ENCODE measurements at places on chromosomes 1 and 21.

GRCh38 chr1:109293026-109293425, 10.1 kb upstream of the PSRC1 start:
- H3K36me3 ChIP-seq, result no peaks in the 10 kb centered on the region
- no peak overlapping the region for H3K27ac ChIP-seq
- no peak overlapping the region for H3K4me3 ChIP-seq
- H3K4me1 ChIP-seq, result peaks cover 24% of the 10 kb centered on the region

GRCh38 chr1:8847990-8848389, 30.5 kb downstream of the ENO1 start:
- no peaks in the 10 kb centered on the region for H3K27me3 ChIP-seq
- H3K4me1 ChIP-seq, result no peaks in the 10 kb centered on the region

GRCh38 chr21:44614161-44614631, 2.3 kb downstream of the KRTAP10-8 start:
- DNase-seq, result no peak
- H3K27me3 ChIP-seq, result no peaks in the 10 kb centered on the region
- no peak overlapping the region for H3K4me3 ChIP-seq

DNA sequence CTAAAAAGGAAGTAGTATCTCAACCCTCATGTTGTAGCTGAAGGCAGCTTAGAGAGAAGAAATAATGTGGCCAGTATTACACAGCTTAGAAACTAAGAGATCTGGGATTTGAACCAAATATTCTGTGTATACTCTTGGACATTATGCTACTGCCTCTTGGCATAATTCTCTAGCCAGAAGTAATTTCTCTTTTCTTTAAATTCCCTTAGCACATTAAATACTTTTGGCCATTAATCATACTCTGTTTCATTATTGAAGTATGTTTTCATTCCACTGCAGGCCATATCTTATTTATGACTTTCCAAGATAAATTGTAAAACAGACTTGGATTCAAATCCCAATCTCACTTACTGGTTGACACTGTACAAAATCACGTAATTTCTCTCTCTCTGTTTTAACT, 181.3 kb upstream of the SPAG17 start:
- no peaks in the 10 kb centered on the region for H3K36me3 ChIP-seq
- no peak for DNase-seq
- H3K27ac ChIP-seq, result no peak overlapping the region
- H3K4me3 ChIP-seq, result no peak overlapping the region
- no peaks in the 10 kb centered on the region for H3K4me1 ChIP-seq

- no peaks in the 10 kb centered on the region for H3K27me3 ChIP-seq
- H3K36me3 ChIP-seq, result no peaks in the 10 kb centered on the region
- no peak overlapping the region for H3K4me3 ChIP-seq
- no peak overlapping the region for H3K27ac ChIP-seq
- H3K4me1 ChIP-seq, result no peaks in the 10 kb centered on the region
- DNase-seq, result peak; percentile 21
Measured at GRCh38 chr1:19569786-19570185, 74.3 kb upstream of the NBL1 start.

- no peak overlapping the region for H3K4me3 ChIP-seq
- H3K27me3 ChIP-seq, result no peaks in the 10 kb centered on the region
- no peak overlapping the region for H3K27ac ChIP-seq
- peak; percentile 73 for DNase-seq
- H3K36me3 ChIP-seq, result no peaks in the 10 kb centered on the region
- peaks cover 8% of the 10 kb centered on the region for H3K4me1 ChIP-seq
Measured at GRCh38 chr1:87226341-87226760, 102.3 kb upstream of the LMO4 start.

DNA sequence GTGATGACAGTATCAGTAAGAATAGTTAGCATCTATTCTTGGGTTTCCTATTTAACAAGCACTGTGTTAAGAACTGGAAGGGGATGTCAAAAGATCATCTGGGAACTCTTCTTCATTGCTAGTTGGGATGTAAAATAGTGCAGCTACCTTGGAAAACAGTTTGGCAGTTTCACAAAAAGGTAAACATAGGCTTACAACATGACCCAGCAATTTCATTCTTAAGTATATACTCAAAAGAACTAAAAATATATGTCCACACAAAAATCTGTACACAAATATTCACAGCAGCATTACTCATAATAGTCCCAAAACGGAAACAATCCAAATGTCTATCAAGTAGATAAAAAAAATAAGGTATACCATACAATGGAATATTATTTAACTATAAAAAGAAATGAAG, 45.7 kb downstream of the DIPK1A start:
- no peak overlapping the region for H3K27ac ChIP-seq
- no peak for DNase-seq
- no peaks in the 10 kb centered on the region for H3K27me3 ChIP-seq
- H3K4me3 ChIP-seq, result no peak overlapping the region

DNA sequence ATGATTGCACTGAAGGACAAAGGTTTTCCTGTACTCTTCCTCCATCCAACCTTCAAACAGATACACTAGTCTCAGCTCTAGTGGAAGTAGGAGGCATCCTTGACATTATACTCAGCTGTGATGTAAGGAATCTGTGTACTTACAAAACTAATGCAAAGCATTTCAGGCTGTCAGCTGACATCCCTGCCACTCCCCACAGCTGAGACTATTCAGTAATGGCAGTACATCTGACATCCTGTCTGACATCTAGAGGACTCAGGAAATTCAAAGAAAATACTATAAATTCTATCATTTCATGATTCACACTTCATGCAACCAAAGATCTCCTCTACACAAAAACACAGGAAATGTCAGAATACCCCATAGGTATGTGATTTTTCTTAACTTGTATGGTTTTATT, 325.8 kb downstream of the SMYD3 start:
- no peak for DNase-seq
- H3K4me3 ChIP-seq, result no peak overlapping the region
- H3K27ac ChIP-seq, result no peak overlapping the region
- H3K27me3 ChIP-seq, result no peaks in the 10 kb centered on the region
- H3K4me1 ChIP-seq, result peaks cover 4% of the 10 kb centered on the region
- H3K36me3 ChIP-seq, result no peaks in the 10 kb centered on the region

DNA sequence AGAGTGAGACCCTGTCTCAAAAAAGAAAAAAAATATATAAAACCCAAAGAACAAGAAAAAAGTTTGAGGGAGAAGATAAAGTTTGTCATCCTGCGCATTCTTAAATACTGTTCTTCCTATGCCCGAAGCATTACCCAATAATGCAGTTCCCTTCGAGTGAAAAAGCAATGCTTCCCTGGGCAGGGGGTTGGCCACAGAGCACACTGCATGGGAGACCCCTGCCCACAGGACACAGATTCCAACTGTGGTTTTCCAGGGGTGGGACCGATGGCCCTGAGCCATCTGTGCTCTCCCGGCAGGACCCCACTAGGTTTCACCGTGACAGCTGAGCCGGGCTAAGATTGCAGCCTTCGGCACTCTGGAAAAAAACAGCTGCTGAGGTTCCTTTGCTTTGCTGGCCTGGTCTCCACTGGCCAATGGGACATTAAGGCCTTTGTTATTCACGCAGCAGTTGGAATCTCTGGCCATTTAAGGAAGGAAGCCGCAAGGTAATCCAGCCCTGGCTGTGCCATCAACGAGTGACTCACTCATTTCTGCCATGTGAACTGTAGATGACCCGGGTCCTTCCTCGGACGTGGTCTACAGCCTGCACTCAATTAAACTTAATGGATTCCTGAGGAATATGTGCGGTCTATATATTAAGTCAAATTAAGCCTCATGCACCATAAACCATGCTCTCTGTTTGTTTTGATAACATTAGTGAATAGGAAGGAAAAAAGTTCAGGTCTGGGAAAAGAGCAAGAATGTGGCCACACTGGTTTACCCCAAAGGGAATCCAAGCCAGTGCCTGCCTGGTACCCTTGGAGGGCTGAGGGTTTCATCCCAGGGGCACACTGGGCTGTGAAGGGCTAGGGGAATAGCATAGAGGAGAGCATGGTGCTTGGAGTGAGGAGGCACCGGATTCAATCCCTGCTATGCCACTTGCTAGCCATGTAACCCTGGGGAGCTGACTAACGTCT, 163.2 kb downstream of the ZBTB18 start:
- no peak overlapping the region for H3K27ac ChIP-seq
- H3K36me3 ChIP-seq, result no peaks in the 10 kb centered on the region
- H3K27me3 ChIP-seq, result no peaks in the 10 kb centered on the region
- peaks cover 11% of the 10 kb centered on the region for H3K4me1 ChIP-seq
- no peak overlapping the region for H3K4me3 ChIP-seq
- peak; percentile 27 for DNase-seq

- H3K4me1 ChIP-seq, result peaks cover 33% of the 10 kb centered on the region
- no peaks in the 10 kb centered on the region for H3K27me3 ChIP-seq
- peak; percentile 82 for DNase-seq
- H3K4me3 ChIP-seq, result no peak overlapping the region
Measured at GRCh38 chr1:31755850-31756492, 8.2 kb downstream of the ADGRB2 start.

DNA sequence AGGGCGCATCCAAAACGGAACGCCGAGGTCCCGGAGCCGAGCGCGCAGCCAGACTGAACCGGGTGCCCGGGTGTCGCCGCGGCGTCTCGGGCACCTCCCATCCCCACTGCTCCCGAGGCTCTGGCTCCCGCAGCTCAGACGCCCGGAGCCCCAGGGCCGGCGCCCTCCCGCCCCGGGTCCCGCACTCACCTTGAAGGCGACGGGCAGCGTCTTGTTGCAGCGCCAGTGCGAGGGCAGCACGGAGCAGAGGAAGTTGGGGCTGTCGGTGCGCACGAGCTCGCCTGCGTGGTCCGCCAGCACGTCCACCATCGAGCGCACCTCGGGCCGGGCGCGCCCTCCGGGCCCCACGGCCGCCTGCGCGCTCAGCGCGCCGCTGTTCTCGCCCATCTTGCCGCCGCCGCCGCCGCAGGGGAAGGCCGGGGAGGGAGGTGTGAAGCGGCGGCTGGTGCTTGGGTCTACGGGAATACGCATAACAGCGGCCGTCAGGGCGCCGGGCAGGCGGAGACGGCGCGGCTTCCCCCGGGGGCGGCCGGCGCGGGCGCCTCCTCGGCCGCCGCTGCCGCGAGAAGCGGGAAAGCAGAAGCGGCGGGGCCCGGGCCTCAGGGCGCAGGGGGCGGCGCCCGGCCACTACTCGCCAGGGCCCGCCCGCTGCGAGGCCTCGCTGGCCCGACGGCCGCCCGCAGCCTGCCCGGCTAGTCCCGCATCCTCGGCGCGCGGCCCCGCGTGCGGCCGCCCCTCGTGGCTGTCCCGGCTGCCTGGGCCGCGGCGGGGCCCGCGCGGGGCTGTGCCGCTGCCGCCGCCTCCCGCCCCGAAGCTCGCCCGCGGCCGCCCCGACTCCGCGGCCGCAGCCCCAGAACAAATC, 447 bp downstream of the RUNX3 start:
- H3K4me3 ChIP-seq, result no peak overlapping the region
- DNase-seq, result peak; percentile 32
- H3K27ac ChIP-seq, result no peak overlapping the region
- peaks cover 2% of the 10 kb centered on the region for H3K4me1 ChIP-seq
- peaks cover 86% of the 10 kb centered on the region for H3K27me3 ChIP-seq

- no peak overlapping the region for H3K27ac ChIP-seq
- no peak for DNase-seq
- H3K36me3 ChIP-seq, result no peaks in the 10 kb centered on the region
- no peak overlapping the region for H3K4me3 ChIP-seq
- H3K27me3 ChIP-seq, result no peaks in the 10 kb centered on the region
Measured at GRCh38 chr1:193525917-193526710, 339.7 kb upstream of the B3GALT2 start.

GRCh38 chr1:25959611-25960010, 38.3 kb downstream of the PAFAH2 start:
- no peaks in the 10 kb centered on the region for H3K27me3 ChIP-seq
- no peak overlapping the region for H3K27ac ChIP-seq
- DNase-seq, result no peak
- peaks cover 26% of the 10 kb centered on the region for H3K36me3 ChIP-seq
- peaks cover 3% of the 10 kb centered on the region for H3K4me1 ChIP-seq
- H3K4me3 ChIP-seq, result no peak overlapping the region

DNA sequence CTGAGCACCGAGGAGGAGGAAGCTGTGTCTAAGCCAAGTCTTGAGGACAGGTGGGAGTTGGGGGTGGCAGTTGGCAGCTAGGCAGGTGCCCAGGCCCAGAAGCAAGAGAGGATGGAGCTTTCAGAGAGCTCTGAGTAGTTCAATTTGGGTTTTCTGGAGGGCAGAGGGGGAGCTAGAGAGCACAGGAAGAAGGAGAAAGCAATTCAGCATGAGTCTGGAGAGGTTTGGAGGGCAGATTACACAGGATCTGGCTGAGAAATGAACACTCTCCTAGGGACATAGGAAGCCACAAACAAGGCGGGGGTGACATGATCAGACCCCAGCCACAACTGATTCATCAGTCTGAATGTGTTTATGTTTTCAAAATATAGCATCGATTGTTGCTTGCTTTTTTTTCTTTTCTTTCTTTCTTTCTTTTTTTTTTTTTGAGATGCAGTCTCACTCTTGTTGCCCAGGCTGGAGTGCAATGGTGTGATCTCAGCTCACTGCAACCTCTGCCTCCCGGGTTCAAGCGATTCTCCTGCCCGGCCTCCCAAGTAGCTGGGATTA, 23.8 kb downstream of the PTPRF start:
- H3K27me3 ChIP-seq, result no peaks in the 10 kb centered on the region
- peaks cover 40% of the 10 kb centered on the region for H3K36me3 ChIP-seq
- no peak overlapping the region for H3K27ac ChIP-seq

- H3K27me3 ChIP-seq, result no peaks in the 10 kb centered on the region
- H3K36me3 ChIP-seq, result peaks cover 12% of the 10 kb centered on the region
- no peaks in the 10 kb centered on the region for H3K4me1 ChIP-seq
Measured at GRCh38 chr21:25881524-25882376, 147.0 kb downstream of the GABPA start.

- DNase-seq, result peak; percentile 48
- H3K4me1 ChIP-seq, result peaks cover 3% of the 10 kb centered on the region
- H3K27me3 ChIP-seq, result peaks cover 16% of the 10 kb centered on the region
- no peak overlapping the region for H3K4me3 ChIP-seq
Measured at GRCh38 chr1:101237229-101237837, 514 bp downstream of the S1PR1 start.
